Urinary bladder (tissue), 4 donors: ENCODE measurements at places on chromosomes 11 and 22.

DNA sequence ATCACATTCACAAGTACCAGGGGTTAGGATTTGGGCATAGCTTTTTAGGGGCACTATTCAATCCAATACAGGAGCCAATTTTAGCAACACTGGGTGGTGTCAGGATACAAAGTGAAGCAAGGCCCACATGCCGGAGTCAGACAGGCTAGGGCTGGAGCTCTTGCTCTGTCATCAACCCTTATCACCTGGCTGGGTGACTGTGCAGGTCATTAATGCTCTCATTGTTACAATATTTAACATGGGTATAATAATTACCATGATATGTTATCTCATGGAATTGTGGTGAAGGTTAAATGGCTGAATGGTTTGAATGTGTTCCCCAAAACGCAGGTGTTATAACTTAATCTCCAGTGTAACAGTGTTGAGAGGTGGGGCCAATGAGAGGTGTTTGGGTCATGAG, 143.3 kb upstream of the THY1 start:
- no peak for DNase-seq

DNA sequence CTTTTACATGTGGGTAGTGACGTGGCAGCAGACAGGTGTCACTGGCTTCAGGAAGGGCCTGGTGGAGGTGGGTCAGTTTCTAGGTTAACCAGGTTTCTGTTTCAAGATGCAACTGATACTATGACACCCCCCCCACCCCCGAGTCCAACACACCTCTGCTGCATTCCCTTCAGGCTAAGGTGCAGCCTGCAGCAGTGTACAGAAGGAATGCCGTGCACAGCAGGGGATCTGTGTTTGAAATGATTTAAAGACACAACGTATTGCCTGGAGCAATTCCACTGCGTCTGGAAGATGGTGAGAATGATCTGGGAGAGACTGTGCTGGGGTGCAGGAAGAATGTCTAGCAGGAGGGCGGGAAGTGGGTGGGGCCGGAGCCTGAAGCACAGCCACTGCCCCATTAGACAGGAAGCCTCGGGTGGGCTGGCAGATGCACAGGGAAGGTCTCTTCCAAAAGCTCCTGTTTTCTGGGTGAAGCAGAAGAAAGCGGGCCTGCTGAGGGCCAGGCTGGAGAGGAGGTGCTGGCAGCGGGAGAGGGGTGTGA, 11.9 kb upstream of the TESMIN start:
- DNase-seq: no peak

- no peak for DNase-seq
Measured at GRCh38 chr11:110580571-110580970, 131.7 kb downstream of the ARHGAP20 start.

- no peak for DNase-seq
Measured at GRCh38 chr11:62708793-62709192, 1.3 kb downstream of the GNG3 start.

- no peak for DNase-seq
Measured at GRCh38 chr11:61512435-61512834, 3.9 kb downstream of the LRRC10B start.

DNA sequence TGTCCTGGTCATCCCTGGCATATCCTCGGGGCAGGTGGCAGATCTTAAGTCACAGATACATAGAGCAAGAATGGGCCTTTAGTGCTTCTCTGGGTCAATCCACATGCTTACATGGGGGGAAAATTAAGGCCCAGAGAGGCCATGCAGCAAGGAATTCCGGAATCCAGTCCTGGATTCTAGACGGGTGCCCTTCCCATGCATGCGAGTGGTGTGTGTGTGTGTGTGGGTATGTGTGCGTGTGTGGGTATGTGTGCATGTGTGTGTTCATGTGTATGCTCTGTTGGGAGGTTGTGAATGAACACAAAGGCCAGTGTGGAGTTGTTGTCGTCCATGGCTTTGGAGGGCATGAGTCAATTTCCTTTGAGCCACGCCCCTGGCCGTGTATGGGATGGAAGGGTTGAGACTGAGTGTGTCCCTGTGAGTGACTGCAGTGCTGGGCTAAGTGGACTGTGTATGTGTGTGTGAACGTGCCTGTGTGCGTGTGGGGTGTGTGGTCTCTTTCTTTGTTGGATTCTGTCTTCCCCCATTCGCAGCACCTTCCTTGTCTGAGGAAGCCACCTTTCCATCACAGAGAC, 33.4 kb upstream of the EIF3D start:
- no peak for DNase-seq

- no peak for DNase-seq
Measured at GRCh38 chr11:75260396-75261170, 20.0 kb downstream of the TPBGL start.

GRCh38 chr22:41132550-41132949, 40.2 kb downstream of the EP300 start:
- no peak for DNase-seq

DNA sequence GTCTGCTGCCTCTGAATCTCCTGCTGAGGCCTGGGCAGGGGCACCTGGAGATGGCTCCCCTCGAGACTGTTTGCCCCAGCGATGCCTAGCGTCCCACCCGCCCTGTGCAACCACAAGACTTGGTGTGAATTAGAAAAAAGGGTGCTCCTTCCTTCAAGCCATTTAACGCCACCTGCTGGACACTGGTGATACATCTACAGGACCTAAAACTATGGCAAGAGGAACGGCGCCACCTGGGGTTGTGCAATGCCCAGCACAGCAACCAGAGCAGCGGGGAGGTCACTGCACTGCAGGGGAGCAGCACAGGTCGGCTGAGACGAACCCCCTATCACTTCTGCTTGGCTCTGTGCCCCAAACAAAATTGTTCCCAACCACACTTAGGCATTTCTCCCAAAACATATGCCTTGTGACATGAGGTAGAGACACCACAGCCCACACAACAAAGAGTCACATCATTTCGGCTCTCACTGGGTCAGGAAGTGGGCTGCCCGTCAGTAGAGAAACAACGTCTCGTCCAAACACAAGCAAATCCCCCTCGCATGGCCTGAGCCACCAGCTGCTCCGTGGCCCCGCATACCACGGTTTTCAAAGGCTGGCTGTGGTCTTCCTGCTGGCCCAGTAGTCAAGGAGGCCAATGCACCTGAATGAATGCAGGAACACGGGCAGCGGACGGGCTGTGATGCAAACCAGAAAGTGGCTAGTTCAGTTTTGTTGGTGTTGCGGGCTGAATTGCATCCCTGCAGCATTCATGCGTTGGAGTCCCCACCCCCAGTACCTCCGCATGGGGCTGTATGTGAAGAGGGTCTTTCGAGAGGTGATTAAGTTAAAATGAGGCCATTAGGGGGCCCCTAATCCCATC, 171.9 kb downstream of the SHANK2 start:
- no peak for DNase-seq
